ENCODE measurements at places on chromosomes 3 and 15.
A peak's percentile ranks its signal among the peaks of the same experiment; 100 is the strongest.

DNA sequence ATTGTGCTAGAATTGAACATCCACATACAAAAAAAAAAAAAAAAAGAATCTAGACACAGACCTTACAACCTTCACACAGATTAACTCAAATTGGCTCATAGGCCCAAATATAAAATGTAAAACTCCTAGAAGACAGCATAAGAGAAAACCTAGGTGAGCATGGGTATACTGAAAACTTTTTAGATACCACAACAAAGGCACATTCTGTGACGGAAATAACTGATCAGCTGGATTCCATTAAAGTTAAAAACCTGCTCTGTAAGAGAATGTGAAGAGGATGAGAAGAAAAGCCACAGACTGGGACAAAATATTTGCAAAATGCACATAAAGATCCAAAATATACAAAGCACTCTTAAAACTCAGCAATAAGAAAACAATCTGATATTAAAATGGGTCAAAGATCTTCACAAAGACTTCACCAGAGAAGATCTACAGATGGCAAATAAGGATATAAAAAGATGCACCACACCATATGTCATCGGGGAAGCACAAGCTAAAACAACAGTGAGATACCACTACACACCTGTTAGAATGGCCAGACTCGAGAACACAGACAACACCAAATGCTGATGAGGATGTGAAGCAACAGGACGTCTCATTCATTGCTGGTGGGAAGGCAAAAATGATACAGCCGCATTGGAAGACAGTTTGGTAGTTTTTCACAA, 167.9 kb downstream of the PDE8A start:
- DNase-seq = no peak

- DNase-seq = no peak
Observed at GRCh38 chr3:8338424-8338823, 163.2 kb upstream of the LMCD1 start.

- no peak for DNase-seq
Observed at GRCh38 chr15:63582718-63583426, 14.3 kb upstream of the FBXL22 start.

- DNase-seq = peak; percentile 7
Observed at GRCh38 chr3:53803124-53803815, 42.9 kb downstream of the CHDH start.

DNA sequence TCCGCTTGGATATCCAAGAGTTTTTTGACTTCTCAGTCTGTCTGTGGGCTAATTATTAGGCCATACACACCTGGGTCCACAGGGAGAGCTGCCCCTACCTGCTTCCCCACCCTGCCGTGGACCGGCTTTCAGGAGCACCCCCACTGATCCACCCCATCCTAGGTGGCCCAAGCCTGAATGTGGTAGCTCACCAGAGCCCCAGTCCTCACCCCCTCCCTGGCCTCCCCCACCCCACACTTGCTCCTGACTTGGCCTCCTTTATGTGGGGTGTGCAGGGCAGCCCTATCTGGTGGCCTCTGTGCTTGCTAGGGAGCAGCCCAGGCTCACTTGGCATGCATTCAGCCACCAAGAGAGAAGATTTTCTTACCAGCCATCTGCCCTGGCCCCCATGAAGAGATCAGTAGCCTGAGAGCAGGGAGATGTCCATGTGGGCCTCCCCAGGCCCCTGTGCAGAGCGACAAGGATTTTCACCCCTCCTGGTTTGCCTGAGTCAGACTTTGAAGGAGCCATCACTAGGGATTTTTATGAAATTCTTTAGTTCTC, 11.2 kb downstream of the LRRK1 start:
- DNase-seq = no peak

DNA sequence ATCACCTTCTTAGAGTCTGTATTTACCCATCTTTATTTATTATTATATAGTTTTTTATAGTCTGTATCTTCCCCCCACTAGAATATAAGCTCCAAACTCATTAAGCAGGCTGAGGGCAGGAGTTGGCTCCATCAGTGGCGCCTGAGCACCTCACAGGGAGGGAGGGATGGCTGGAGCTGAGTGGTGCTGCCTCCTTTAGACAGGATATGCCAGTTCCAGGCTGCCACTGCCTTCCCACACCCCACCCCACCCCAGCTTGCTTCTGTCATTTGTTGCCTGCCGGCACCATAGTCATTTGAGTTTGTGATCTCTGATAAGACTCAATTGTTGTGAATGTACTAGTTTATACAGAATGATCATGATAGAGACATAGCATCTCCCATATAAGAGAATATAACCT, 85.5 kb downstream of the KLHL25 start:
- DNase-seq = no peak

GRCh38 chr3:190120269-190121060, at the start of gene P3H2:
Gene P3H2 (minus strand): TSS chr3:190120897. CDS start chr3:190120731, 166 bp downstream.
- peak; percentile 51 for DNase-seq

DNA sequence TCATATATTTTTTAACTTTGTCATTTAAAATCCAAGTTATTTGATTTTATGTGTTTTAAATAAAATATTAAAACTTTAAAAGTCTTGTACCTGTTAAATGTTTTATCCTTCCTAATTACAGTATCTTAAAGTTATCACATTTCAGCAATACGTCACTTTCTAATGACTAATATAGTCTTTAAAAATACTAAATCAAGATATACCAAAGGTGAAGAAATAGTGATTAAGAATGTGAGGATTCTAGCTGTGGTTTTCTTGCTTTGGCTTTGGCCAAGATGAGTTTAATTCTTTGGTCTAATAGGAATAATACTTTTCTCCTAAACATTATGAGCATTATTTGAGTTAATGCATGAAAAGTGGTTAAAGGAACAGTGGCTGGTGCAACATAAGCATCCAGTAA, 13.9 kb downstream of the SETD5 start:
- DNase-seq = no peak

DNA sequence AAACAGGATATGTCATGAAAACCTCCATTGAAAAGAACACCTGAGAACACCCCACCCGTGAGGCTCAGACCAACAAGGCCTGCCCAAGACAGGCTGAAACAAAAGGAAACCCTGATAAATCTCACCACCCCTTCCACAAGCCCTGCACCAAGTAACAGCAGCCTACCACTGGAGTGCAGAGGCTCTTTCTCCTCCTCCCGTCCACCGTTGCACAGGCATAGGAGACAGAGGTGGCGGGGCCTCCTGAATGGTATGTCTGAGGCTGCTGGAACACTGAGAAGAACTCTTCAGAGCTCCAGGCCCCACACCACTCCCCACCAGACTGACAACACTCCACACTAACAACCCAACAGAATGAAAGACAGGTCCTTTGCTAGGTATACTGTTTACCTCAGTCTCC, 21.4 kb downstream of the CHDH start:
- no peak for DNase-seq

DNA sequence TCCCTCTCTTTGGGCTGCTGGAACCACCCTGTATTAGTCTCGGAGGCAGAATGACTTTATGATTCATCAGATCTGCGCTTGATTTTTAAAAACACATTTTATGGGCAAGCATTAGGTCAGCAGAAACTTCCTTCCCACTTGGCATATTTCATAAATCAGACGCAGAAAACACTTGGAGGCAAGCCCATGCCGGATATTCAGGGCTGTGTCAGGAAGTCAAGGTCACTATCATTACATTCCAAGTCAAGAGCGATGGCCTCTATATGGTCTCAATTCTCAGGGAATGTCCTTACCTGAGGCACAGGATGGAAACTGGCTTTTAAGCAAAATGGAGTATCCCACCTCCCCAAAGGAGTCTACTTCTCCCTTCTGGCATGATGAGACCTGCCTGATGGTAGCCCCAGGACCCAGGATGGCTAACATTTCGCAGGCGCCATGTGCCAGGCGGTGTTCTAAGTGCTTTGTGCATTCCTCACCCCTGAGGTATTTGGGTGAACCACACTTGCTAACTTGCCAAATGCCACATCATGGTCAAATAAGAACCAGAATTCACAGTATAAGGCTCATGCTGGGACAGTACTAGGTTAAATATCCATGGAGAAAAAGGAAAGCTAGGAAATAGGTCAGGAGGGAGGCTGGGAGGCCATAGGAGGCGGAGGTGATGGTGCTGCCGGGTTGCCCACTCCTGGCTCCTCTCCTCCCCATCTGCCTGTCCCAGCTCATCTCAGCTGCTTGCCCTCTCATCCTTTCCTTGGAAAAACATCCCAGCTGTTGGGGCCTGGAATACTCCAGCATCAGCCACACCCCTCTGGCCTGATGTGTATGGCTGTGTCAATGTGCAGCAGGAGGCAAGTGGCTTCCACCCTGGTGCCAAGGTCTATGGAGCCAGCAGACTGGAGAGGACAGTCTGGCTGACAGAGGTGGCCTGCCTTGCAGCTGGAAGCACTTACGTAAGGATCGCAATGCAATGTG, 18.8 kb downstream of the BCL2L10 start:
- no peak for DNase-seq

GRCh38 chr3:124916837-124917409, 17.6 kb downstream of the MUC13 start:
- DNase-seq = no peak

- DNase-seq = no peak
Observed at GRCh38 chr3:38343797-38344594, 2.6 kb upstream of the XYLB start.

DNA sequence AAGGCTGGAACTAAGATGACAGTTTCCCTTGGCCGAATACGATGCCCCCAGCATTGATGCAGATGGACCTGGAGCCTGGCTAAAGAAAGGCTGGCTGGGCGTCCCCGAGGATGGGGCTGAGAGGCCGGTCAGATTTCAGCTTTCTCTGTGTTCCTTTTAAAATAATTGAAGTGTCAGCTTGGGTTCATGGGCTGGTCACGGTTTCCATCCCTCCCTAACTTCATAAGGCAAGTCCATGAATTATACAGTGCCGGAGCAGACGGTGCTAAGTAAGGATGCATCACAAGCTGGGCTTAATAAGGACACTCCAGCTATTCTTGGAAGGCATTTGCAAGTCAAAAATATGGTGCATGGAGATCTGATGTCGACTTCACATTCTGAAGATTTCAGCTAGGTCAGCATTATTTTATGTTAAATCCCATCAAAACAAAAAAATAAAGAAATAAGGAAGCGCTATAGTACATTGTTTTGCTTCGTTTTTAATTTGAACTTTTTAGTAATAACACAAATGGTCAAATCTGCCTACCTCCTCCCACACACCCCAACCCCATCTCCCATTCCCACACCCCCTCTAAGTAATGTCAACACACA, 220.8 kb downstream of the RPLP1 start:
- DNase-seq = no peak

- no peak for DNase-seq
Observed at GRCh38 chr15:32774022-32774421, 56.2 kb downstream of the GREM1 start.
